Activated T-cell treated with anti-CD3 and anti-CD28 coated beads for 48 hours (primary cell): ENCODE measurements at places on chromosomes 2 and 18.

DNA sequence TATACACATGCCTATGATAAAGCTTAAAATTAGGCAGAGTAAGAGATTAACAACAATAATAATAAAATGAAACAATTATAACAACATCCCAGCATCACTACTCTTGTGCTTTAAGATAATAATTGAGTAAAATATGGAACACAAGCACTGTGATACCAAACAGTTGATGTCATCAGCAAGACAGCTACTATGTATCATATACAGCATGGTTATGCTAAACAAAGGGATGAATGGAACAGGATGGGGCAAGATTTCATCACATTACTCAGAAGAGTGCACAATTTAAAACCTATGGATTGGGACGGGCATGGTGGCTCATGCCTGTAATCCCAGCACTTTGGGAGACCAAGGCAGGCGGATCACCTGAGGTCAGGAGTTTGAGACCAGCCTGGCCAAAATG is 1221.0 kb downstream of the SUCLG1 start:
- no peak for DNase-seq

- DNase-seq: no peak
These were observed 116.0 kb downstream of the ALPK2 start for GRCh38 chr18:58512648-58513588.

- DNase-seq: no peak
These were observed 108.5 kb downstream of the CDCA7 start for GRCh38 chr2:173462892-173463840.

GRCh38 chr2:23940718-23941620 is 706 bp downstream of the UBXN2A start:
- DNase-seq: no peak

DNA sequence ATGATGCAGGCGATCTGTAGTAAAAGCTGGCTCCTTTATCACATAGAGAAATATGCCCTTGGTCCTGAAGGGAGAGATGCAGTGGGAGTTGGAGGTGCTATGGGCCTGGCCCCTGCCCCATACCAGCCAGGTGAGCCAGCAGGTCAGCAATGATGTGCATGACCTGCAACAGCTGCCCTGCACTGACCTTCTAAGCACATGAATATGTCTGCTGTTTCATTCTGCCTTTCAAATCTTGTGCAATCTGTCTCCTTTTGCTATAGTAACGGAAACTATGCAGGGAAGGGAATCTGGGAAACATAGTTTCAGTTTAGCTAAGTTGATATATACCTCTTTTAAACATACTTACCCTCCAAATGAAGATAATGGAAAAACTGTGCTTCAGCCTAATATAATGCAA is 235.2 kb downstream of the TDRD15 start:
- no peak for DNase-seq

- DNase-seq: no peak
These were observed 49.9 kb upstream of the HS6ST1 start for GRCh38 chr2:128368437-128369107.
